Stimulated activated CD4-positive, alpha-beta T cell treated with anti-CD3 and anti-CD28 coated beads, TNF-alpha, amount 100 ng/mL, for 1 hour (primary cell): ENCODE measurements at places on chromosomes 2 and 18.

DNA sequence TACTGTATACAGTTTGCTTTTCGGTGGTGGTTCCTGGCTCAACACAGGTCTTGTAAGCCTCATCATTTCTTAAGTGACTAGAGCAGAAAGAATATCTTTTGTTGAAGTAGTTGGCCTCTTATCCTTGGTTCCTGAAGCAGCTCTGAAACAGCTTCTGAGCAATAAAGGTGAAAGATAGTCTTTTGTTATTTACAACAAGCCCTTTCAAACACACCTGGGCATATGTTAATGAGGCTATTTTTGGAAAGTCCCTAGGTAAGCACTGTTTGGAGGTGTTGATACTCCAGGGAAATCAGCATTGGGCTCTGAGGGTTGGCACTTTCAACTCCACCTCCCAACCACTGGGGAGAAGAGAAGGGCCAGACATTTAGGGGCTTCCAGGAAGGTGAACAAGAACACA, 211.0 kb downstream of the MCFD2 start:
- DNase-seq: no peak

- DNase-seq: no peak
Measured at GRCh38 chr2:110737783-110738182, 5.4 kb downstream of the ACOXL start.

DNA sequence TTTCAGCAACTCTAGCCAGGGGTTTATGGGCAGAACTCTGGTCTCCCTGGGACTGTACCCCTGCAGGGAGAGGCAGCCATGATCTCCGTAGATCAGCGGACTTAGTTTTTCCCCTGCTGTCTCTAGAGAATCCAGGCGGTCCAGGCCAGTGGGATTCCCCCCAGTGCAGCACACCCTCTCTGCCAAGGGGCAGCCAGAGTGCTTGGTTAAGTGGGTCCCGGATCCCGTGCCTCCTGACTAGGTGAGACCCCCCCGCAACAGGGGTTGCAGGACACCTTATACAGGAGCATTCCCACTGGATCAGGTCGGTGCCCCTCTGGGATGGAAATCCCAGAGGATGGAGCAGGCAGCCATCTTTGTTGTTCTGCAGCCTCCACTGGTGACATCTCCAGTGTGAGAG, 33.0 kb downstream of the WDPCP start:
- DNase-seq: no peak

GRCh38 chr2:220670511-220670910, 901.6 kb downstream of the EPHA4 start:
- DNase-seq: no peak

GRCh38 chr2:233686928-233687327, 5.2 kb downstream of the UGT1A7 start:
- no peak for DNase-seq

- no peak for DNase-seq
Measured at GRCh38 chr18:48136051-48136826, 205.8 kb upstream of the SMAD2 start.

DNA sequence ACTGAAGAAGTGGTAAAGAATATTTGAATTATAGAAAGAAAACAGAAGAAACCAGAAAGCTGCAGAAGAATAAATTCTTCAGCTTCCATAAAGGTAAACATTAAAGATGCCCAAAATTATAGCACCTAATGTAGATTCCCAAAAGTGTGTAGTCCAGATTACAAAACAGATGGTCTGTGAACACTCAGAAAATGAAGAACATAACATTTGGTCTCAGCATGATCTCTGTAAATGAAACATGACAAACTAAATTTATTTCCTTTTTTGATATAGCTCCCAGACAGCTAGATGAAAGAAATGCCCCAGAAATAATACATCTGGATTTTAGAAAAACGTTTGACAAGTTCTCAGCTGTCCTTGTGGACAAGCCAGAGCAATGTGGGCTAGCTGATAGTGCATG, 794.2 kb upstream of the NXPH2 start:
- no peak for DNase-seq

GRCh38 chr2:9002313-9002636, 1.2 kb downstream of the MBOAT2 start:
- DNase-seq: no peak

DNA sequence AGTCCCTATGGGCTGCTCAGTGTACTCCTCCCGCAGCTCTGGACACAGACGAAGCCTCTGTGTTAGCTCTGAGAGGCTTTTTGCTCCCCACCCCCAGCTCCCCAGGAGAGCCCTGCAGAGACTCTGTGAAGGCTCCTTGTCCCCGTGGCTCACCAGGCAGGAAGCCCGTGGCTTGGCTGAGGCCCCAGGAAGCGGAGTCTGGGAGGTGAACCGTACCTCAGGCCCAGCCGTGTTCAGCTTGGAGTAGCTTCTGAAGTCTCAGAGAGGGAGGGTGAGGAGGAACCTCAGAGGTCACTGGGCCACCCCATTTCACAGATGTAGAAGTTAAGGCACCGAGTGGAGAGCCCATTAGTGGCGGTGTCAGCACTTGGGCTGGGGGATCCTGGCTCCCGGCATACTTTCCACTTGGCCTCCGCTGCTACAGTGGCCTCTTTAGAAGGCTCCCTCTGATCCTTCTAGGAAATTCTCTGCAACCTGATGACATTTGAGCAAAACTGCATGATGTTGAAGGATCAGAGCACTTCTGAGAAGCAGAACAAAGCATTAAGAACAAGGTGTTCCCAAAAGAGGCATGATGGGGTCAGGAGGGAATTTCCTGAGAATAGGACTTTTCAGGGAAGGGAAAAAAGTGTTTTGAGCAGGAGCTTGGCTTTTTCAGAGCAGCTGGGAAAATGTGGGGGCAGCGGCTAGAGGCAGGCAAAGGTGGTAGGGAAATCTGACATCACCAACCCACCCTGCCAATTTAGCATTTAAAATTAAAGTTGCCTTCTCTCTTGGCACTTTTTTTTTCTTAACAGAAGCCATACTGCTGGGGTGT, 79.1 kb downstream of the MCFD2 start:
- DNase-seq: no peak

GRCh38 chr2:239600001-239600593, 199.3 kb upstream of the HDAC4 start:
- DNase-seq: no peak

DNA sequence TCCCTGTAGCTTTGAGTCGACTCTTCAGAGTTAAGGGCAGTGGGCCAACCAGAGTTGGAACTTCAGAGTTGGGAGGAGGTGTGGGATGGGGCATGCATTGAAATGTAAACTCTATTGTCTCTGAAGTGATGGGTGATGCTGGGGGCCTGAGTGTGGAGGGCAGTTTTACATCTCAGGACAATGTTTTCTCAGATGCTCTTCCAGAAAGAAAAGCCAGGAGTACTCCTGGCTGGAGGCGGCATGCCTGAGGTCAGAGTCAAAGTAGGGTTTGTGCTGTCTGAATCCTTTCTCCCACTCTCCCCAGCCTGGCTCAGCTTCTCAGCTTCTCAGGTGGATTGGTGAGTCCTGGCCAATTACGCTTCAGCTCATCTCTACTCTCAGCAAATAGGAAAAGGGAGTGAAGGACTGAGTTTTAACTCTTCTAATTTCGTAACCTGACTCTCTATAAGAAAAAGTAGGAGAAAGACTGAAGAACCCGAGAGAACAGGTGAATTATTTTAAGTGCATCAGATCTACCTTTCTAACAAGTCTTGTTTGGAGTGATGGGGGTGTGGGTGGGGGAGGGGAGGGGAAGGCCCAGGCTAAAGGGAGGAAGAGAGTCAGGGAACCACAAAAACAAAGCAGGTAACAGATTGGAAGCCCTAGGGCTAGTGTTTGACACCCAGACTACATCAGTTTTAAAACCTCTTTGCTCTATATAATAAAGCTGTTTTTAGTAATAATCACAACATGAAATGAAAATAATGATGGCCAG, 107.5 kb upstream of the PELI1 start:
- DNase-seq: no peak

- no peak for DNase-seq
Measured at GRCh38 chr2:27795868-27796277, 24.4 kb downstream of the MRPL33 start.

DNA sequence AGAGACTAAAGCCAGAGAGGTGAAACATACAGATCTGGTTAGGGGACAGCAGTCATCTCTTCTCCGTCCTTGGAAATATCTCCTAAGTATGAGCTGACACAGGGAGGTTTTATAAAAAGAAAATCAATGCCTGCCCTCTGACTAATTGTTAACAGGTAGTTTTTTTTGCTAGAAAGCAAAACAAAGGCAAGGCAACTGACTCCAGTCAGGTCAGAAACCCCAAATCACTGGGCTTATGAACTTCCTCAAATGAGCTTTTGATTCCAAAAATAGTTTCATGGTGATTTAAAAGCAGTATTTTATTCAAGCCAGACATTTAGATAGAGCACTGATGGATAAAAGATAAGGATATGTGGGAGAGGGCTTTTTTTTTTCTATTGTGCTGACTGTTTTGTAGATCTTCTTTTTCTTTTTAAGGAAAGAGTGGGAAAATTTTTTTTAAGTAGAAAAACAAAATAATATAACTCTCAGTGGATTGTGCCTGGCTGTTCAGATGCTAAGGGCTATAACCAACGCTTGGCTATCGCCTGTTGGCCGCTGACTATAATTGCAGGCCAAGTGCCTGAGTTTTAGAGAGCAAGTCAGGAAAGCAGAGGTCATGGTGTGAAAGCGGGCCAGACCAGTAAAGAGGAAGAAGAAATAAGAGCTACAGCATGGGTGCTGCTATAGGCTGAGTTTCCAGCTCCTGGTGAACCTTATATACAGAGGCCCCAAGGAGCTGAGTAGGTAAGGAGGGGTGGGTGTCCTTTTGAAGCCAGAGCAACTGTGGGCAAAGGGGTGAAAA, 44.9 kb downstream of the MRPL35 start:
- no peak for DNase-seq

GRCh38 chr2:16617282-16618266, 48.1 kb downstream of the CYRIA start:
- DNase-seq: no peak

DNA sequence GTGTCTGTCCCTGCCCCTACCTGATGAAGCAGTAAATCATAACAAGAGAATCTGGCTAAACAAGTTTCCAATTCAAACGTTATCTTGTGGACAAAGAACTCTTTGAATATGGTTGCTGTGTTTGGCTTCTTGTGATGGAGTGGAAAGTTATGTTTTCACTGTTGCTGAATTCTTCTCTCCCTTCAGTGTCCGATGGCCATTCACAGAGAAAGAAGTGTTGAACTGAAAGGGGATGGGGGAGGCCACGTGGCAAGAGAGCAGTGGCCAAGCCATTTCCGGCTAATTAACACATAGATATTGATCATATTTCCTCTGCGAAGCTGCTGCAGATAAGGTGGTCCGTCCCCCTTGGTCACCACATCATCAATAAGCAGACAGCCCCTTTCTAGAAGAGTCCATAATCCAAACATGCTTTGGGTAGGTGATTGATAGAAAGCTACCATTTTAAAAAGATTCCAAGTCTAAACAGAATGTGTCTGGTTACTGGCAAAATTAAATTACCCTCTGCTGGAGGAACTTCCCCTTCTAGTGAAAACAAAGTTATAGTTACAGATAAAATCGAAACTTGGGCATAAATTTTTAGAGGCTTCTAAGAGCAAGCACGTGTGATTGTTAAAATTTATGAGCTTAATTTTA, 36.9 kb upstream of the FZD7 start:
- no peak for DNase-seq

DNA sequence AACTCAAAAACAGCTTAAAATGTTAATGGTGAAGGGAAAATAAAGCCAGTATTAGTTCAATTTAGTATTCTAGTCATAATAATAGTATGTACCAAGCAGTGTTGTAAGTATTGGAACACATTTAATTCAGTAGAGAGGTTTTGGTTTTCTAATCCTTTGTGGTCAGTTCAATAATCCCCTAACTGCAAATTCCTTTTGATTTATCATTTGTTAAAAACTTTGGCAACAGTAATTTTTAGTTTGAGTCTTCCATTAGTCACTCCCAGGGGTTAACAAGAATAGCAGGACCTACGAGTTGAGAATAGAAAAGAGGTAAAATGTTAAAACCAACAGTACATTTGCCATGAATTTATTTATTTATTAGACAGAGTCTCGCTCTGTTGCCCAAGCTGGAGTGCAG, 10.7 kb downstream of the MRPL44 start:
- no peak for DNase-seq

- DNase-seq: no peak
Measured at GRCh38 chr2:182766626-182767025, 50.6 kb downstream of the DNAJC10 start.

DNA sequence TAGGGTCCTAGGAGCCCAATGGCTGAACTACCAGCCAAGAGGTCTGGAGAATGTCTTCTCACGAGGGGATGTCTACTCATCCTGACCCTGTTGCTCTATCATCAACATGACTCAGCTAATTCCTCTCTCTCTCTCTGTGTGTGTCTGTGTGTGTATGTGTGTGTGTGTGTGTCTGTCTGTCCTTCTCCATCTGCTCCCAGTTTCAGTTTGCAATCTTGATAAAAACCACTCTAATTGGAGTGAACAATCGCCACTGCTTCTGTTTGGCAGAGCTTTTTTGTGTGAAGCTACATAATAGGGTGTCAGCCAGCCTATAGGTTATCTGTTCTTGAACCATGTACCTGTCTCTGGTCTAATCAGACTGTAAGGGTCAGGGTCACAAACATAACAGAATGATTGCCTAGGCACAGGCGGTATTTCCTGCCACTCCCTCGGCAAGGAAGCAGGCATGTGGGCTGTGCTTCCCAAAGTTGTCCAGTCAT, 219.8 kb downstream of the SH3BP4 start:
- no peak for DNase-seq

DNA sequence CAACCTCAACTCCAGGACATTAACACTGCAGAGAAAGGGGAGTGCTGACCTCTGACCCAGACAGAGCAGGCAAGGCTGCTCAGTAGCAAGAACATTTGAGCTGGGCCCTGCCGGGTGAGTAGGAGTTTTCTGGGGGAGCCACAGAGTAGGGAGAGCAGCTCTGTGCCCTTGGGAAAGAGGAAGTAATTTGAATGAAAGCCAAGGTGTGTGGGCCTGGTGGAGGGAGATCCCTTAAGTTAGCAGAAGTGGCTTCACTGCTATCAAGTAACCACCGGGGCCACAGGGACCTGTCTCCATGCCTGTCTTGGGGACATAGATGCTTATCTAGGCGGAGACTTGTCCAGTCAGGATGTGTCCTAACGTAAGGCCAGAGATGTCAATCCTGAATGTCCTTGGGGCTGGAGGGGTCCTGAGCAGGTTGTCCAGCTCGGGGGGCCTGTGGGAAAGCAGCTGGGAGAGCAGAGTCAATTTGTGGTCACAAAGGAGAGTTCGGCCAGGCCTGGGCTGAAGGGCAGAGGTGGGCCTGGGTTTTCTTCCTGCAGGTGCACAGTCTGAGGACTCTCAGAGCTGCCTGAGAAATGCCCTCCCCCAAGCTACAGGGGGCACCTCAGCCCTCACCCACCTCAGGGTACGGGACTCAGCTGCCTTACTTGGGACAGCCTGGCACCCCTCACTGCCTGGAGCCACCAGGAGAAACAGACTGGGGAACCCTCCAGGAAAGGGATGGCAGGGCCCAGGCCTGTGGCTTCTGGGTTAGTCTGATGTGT, 15.0 kb upstream of the OTOF start:
- no peak for DNase-seq

DNA sequence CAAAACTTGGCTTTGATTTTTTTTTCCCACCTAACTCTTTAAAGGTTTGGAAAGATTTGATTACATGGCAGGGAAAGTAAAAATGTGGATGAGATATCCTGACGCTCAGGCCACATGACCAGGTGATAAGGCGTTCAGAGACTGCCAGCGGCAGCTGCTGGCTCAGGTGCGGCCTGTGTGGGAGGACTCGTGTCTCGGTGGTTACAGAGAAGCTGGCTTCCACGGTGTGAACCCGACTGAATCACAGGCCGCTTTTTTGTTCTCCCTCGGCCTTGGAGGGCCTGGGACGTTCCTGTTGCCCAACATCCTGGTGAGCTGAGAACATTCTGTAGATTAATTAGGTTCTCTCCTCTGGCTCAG, 124.2 kb upstream of the ZNF516 start:
- no peak for DNase-seq
